ENCODE measurements at places on chromosomes 7 and 10. TPM values are rescaled to one million over a fixed set of nuclear protein-coding genes. Genes with fewer than 3 reads are reported as not detected.

SPDYE16 gene
- 0.10 TPM for total RNA-seq

PRKCQ gene
- total RNA-seq = 2.7 TPM

LIPJ gene
- 0.49 TPM for total RNA-seq

DNA sequence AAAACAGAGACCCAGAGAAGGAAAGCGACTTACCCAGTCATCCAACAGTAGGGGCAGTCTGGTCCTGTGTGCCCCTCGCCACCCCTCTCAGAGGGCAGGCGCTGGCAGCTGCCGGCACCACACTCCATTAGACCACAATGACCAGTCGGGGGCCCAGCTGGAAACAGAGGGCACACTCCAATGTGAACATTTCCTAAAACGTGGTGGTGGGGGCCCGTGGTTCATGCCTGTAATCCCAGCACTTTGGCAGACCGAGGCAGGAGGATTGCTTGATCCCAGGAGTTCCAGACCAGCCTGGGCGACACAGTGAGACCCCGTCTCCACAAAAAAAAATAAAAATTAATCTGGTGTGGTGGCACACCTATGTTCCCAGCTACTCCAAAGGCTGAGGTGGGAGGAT, 912 bp upstream of the OAT start:
- no peak for DNase-seq

- DNase-seq = no peak
These were observed 52.0 kb downstream of the ABCC2 start for GRCh38 chr10:99834410-99834809.

GRCh38 chr7:140618306-140618705, 22.3 kb downstream of the DENND2A start:
- DNase-seq = no peak

GRCh38 chr10:28928484-28928883, 251.2 kb downstream of the BAMBI start:
- DNase-seq = no peak

- no peak for DNase-seq
These were observed 32.6 kb downstream of the BEND7 start for GRCh38 chr10:13496164-13496563.

All from skin of body (tissue), 3 donors.